ENCODE measurements at places on chromosomes 2 and 18.

- no peak for DNase-seq
Observed at GRCh38 chr2:67851956-67852824, 210.6 kb downstream of the C1D start.

GRCh38 chr18:1412655-1413322 is 508.1 kb downstream of the ADCYAP1 start:
- no peak for DNase-seq

DNA sequence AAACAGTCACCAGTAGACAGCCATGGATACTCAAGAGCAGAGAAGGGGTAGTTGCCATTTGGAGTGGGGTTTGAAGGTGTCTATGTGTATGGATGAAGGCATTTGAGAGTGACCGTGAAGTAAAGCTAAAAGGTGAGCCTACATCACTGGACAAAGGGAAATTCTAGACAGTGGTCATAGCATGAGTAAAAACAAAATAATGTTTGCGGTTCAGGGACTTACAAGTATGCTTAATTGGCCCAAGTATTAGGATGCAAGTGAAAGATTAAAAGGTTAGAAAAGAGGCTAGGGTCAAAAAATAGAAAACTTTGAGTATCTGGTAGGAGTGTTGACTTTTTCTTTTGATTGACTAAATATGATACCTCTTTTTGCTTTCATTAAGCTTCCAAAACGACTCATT is 238.1 kb upstream of the SLC8A1 start:
- DNase-seq, result no peak

GRCh38 chr2:40554665-40555294 is 102.9 kb upstream of the SLC8A1 start:
- peak; percentile 44 for DNase-seq

DNA sequence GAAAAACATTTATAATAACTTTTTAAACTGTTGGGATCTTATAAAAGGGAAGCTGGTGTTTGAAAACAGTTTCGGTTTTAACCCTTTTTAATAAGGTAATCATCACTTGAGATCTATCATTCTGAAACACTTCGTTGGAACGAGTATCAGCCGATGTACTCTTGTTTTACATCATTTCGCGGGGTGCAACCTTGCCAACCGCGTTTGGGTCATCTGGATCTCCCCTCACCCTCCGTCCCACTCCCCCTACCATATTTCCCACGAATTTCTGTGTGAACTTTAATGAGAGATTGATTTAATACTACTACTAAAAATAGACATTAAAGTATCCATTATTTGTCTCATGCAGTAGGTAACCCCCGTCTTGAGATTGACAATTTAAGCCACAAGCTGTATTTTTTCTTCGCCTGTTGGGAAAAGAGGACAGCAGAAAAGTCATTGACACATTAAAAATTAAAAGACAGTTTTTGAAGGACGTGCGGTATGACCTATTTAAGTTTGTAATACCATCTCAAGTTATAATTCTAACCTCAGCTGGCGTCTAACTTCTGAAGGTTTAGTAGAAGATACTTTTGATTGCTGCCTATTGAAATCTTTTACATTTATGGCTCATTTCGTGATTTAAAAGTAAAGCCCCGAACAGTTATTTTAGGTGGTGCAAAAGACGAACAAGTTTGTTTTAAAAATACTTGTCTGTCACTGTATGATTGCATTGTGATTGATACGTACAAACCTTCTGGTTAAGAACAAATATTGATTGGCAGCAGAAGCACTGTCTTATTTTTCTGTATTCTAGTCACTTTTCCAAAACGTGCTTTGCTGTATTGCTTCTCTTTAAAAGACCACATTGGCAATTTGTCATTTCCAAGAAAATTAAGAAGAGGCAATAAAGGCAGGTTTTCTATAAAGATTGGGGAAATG is 1.5 kb downstream of the CREB1 start:
- peak; percentile 42 for DNase-seq

- DNase-seq, result no peak
Observed at GRCh38 chr18:26723981-26724380, 141.5 kb downstream of the AQP4 start.

GRCh38 chr2:136010126-136010525 is 24.7 kb upstream of the DARS1 start:
- DNase-seq, result no peak

GRCh38 chr2:234427081-234428061 is 69.5 kb downstream of the ARL4C start:
- DNase-seq, result no peak

DNA sequence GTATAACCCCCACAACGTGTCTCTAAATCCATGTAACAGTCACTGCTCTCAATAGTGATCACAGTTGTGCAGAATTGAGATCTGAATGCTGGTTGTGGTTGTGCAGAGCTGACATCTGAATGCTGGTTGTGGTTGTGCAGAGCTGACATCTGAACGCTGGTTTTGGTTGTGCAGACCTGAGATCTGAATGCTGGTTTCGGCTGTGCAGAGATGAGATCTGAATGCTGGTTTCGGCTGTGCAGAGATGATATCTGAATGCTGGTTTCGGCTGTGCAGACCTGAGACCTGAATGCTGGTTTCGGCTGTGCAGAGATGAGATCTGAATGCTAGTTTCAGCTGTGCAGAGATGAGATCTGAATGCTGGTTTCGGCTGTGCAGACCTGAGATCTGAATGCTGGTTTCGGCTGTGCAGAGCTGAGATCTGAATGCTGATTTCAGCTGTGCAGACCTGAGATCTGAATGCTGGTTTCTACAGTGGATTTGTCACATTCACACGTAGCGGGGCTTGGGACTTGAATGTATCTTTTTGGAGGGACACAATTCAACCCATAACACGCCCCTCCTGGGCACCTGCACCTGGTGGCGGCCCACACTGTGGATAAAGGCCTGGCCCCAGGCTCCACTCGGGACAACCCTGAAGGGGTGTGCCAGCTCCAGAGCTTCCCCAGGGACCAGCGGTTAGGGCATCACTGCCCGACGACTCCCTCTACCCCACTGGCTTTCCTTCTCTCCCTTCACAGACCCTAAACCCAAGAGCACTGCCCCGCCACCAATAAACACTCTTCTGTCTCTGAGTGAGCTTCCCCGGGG is 51.1 kb upstream of the SLC66A3 start:
- no peak for DNase-seq

- no peak for DNase-seq
Observed at GRCh38 chr2:186617771-186618170, 27.9 kb downstream of the ITGAV start.

GRCh38 chr2:218229239-218229638 is 12.2 kb downstream of the ARPC2 start:
- DNase-seq, result no peak

DNA sequence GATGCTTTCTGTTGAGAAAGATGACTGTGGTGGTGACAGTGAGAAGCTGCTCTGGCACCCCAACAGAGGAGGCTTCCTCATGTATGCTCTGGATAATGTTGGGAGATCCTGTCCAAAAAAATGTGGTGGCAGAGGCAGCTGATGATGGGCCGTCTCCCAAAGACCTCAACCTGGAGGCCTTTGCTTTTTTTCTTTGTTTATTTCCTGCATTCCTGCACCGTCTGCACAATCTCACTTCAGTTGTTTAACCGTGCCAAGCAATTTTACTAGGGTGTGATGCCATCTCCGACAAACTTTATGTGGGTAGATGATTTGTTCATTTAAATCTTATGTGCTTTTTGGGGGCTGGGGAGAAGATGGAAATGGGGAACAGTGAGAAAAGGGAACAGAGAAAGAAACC is 62.2 kb upstream of the IGFBP5 start:
- DNase-seq, result no peak

- no peak for DNase-seq
Observed at GRCh38 chr2:107633580-107634147, 193.0 kb upstream of the RGPD4 start.

DNA sequence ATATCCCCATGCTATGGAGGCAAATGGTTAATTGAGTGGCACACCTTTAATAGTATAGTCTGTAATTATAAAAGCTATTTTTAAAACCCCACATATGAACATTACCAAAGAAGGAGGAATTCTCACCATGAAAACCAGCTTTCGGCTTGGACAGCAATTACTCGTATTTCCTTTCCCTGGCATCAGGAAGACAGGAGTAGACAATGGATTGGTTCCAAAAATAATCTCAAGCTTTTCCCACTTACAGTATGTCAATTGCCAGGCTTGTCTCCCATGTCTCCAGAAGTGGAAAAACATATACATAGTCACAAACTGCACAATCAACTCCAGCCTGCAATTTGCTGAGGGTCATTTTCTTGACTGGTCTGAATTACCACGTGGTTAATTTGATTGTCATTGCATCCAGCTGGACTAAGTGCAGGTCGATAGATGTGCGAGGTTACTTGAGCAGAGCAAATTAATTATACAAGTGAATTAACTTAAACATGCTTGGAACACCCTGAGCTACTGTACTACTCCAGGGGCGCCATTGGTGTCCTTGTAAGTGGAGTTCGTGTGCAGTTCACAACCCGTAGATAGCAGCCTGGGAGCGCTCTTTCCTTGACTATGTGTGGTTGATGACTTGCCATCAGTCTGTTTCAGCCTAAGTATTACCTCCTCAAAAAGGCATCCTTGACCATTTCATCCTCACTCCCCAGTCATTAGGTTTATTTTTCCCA is 124.3 kb upstream of the PELI1 start:
- DNase-seq, result no peak

DNA sequence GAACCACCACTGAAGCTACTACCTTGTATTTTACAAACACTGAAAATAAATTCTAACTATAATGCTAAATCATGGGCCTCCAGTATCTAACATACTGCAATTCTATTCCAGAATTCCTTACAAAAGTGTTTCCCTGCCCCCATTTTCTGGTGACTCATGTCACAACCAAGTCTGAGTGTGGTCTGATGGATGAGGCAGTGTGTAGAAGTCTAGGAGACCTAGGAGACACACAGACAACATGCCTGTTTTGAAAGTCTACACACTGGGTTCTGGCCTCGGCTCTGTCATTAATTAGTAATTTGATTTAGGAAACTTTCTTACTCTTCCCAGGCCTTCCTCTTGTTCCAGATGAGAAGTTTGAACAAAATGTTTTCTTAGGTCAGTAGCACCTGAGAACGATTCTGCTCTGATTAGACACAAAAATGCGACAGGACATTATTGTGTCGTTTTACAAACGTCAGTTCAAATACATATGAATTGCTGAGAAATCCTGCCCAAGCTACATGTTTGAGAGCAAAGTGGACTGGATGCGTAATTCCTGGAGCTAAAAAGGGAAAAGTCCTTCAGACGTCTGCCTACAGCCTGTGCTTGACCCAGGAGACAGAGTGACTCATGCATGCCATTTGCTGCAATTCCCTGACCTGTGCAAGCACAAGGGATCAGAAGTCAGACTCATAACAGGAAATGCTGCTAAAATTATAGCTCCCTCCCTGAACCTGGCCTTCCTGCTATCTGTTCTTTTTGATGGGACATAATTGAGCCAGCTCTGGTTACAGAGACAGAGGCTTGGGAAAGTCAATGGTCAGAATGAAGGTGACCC is 494.4 kb downstream of the SOX11 start:
- DNase-seq, result no peak

- DNase-seq, result no peak
Observed at GRCh38 chr2:8496079-8496478, 185.8 kb upstream of the ID2 start.

DNA sequence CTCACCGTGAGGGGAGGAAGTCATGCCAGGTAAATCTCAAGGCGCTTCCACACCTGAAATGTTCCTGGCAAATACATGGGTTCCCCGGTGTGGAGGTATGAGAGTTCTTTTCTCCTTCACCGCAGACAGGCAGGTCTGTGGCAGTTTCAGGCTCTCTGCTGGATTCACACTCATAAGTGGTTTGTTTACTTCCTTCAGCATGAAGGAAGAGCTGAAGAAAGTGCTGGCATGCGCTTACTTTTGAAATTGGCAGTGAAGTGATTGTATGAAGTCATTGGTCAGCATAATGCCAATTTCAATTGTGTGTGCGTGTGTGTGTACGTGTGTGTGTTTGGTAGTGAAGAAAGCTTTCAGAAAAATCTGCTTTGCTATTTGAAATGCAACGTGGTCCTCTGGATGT is 43.4 kb downstream of the RNF144A start:
- DNase-seq, result no peak

- no peak for DNase-seq
Observed at GRCh38 chr2:189442468-189442867, 1.2 kb downstream of the WDR75 start.

- DNase-seq, result no peak
Observed at GRCh38 chr18:13521418-13521817, 204.9 kb downstream of the FAM210A start.

Data from NCI-H526 treated with DMSO at 0.1 percent for 48 hours (cell line).